CD4-positive, alpha-beta T cell treated with Interleukin-15 for 4 hours (primary cell): ENCODE measurements at places on chromosomes 1 and 21.

GRCh38 chr1:172723251-172723650 lies 64.3 kb downstream of the FASLG start:
- DNase-seq, result no peak

- no peak for DNase-seq
These were observed 36.6 kb upstream of the TMEM52 start for GRCh38 chr1:1955621-1956094.

DNA sequence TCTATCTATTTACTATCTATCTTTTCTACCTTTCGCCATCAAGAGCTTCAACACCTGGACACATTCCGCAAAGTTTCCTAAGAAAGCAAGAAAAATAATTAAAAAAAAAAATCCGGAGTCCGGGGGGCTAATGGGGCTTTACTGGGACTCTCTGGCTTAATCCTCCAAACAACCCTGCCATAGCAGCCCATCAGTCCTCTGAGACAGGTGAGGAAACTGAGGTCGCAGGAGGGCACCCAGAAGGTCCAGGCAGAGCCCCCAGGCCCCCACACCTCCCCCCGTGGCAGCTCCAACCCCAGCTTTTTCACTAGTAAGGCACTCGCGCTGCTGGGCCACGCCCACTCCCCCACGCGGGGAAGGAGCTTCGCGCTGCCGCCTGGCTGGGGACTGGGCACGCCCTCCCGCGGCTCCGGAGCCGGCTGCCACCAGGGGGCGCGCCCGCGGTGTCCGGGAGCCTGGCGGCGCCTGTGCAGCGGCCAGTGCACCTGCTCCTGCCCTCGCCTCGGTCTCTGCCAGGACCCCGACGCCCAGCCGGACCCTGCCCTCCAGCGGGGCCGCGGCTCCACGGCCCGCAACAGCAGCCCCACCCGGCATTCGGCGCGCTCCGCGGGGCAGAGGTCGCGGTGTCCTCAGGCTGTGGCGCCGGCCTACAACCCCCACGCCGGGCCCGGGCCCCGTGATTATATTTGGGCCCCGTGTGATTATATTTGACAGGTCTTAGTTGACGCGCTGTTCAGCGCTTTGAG lies 54.1 kb upstream of the SAMD11 start:
- DNase-seq, result peak; percentile 85

- no peak for DNase-seq
These were observed 97.7 kb downstream of the TMEM53 start for GRCh38 chr1:44576456-44577150.

- DNase-seq, result no peak
These were observed 218.0 kb downstream of the DENND1B start for GRCh38 chr1:197557302-197557701.

GRCh38 chr21:16264319-16264718 lies 534.5 kb downstream of the USP25 start:
- DNase-seq, result no peak

DNA sequence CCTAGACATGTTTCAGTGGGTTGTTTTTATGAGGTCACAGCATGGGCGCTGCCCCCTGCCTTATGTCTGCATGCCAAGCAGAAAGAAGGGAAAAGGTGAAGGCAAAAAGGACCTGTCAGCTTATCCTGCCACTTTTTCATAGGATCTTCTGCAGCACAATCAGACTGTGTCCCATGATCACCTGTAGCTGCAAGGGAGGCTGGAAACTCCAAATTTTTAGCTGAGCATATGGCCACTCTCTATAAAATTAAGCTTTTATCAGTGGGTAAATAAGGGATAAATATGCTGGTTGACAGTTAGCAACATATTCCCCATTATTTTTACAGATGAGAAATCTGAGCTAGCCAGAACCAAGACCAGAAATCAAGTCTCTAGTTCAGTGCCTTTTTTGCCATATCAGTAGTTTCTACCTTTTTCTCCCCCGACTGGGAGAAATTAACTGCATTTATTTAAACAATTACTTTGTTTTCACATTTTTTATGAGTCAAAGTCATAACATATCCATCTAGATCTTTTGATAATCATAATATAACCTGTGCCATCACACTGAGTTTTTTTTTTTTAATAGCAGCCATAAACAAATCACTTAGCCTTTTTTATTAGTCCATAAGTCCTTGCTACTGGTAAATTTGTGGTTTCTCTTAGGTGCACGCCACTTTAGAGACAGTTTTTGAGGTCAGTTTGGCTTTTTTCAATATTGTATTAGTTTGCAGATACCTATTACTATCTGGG lies 307.0 kb downstream of the NFIA start:
- DNase-seq, result no peak

DNA sequence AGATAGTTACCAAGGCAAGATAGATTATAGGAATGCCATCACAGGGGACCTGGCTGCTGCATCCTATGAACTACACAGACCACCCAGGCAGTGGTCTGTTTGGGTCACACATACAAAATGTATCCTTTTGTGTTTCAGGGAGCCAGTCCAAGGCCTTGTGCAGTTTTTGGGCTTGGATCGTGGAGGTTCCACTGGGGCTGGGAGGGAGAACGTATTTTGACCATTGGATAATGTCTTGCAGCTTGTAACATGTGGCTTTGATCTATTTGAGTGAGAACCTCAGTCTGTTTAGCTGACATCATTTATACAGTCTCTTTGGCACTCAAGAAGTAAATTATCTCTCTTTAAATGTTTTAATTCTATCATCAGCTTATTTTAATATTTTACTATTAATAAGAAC lies 147.3 kb downstream of the DUSP10 start:
- DNase-seq, result no peak
